A549 treated with DMSO at 1 μM for 4 hours (cell line): ENCODE measurements at places on chromosomes 2 and 18. TPM values are rescaled to one million over a fixed set of nuclear protein-coding genes. Genes with fewer than 3 reads are reported as not detected.

The SCTR gene
- total RNA-seq, result not detected in 5 replicates

The TRIM43 gene
- 0.05 TPM in 1 of 5 replicates, not detected in the others for total RNA-seq

The IL36G gene
- not detected in 5 replicates for total RNA-seq

The TUBB8B gene
- 0.14 TPM in 1 of 5 replicates, not detected in the others for total RNA-seq
